SJSA1 (cell line): ENCODE measurements at places on chromosomes 2 and 18. TPM values are rescaled to one million over a fixed set of nuclear protein-coding genes. Genes with fewer than 3 reads are reported as not detected.

Gene DRC1
- not detected in 2 replicates for total RNA-seq

Gene TNFAIP6
- total RNA-seq: 1.3 and 1.5 TPM in 2 replicates

Gene RAPH1
- total RNA-seq: 15.4 and 45.7 TPM in 2 replicates

Gene CPLX4
- not detected in 2 replicates for total RNA-seq

Gene SNRNP27
- 130 and 195 TPM in 2 replicates for total RNA-seq

Gene REG3A
- not detected in 2 replicates for total RNA-seq
